Stimulated activated CD8-positive, alpha-beta memory T cell treated with anti-CD3 and anti-CD28 coated beads, Interleukin-15, amount 100 ng/mL, for 1 hour (primary cell): ENCODE measurements at places on chromosomes 4 and X.
A peak's percentile ranks its signal among the peaks of the same experiment; 100 is the strongest.

- DNase-seq: no peak
These were observed 89.5 kb downstream of the HS3ST1 start for GRCh38 chr4:11338956-11339782.

DNA sequence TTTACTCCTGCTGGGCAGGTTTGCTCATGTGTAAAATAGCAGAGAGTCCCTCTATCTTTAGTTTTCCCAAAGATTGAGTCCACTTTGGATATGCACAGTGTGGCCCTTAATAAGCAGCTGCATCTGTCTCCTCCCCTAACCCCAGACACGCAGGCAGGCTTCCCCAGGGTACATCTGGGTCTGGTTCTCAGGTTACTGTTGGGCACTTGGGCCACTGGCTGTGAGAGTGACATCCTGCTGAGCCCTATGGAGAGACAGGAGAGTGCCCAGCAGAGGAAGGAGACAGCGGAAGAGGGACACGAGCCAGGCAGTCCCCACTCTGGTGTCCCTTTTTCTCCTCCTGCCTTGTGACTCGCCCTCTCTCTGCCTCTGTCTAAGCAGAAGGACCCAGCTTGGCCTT lies 16.0 kb downstream of the XK start:
- DNase-seq: no peak

DNA sequence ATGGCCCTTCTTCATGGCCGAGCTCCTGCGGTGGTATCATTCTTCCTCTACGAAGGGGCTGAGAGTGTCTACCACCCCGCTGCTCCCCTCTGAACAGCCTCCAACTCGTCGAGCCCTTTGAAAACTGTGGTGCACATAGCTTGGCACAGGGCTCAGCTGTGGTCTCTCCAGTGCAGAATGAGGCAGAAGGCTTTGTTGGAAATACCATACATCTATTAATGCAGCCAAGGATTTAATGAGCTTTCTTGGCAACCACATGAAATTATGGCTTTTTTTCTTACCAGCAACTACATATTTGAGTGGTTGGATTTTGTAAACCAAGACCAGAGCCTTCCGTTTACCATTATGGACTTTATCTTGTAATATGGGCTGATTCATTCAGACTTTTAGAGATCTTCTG lies 61.7 kb upstream of the CBR4 start:
- DNase-seq: no peak

DNA sequence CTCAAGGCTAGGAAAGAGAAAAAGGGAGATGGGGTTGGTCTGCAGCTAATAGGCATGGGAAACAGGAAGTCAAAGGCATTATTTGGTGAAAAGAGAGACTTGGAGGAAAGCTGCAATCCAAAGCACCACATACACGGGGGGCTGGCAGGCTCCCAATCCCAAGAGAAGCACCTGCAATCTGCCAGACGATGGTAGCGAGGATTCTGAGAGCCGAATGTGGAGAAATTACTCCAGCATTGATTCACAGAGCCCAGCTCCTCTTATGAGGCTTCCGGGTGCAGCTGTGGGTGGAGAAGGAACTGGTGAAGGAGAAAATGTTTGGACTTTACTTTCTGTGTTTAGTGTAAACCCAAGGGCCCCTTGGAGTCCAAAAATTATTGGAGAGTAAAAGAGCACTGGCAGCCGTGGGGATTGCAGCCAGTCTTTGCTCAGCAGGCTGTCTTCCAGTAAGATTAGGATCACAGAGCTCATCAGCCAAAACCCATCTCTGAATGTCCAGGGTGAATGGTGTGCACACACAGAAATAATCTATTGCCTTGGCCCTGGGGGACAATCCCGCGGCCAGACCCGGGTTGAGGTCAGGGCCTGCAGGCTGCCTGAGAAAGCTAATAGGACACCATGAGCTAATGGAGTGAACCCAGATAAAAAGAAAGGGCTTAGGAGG lies 197.6 kb downstream of the KIT start:
- DNase-seq: no peak

- DNase-seq: no peak
These were observed 111.7 kb downstream of the CHRDL1 start for GRCh38 chrX:110683925-110684324.

DNA sequence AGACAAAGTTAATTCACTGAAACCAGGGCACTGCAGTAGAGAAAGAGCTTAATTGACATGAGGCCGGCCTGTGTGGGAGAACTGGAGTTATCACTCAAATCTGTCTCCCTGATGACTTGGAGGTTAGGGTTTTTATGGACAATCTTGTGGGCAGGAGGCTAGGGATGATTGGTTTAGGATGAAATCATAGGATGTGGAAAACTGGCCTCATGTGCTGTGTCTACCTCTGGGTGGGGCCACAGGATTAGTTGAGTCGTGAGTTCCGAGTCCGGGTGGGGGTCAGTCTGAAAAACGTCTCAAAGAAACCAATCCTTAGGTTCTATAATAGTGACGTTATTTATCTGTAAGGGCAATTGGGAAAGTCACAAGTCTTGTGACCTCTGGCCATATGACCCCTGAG lies 68.1 kb downstream of the UCHL1 start:
- no peak for DNase-seq

DNA sequence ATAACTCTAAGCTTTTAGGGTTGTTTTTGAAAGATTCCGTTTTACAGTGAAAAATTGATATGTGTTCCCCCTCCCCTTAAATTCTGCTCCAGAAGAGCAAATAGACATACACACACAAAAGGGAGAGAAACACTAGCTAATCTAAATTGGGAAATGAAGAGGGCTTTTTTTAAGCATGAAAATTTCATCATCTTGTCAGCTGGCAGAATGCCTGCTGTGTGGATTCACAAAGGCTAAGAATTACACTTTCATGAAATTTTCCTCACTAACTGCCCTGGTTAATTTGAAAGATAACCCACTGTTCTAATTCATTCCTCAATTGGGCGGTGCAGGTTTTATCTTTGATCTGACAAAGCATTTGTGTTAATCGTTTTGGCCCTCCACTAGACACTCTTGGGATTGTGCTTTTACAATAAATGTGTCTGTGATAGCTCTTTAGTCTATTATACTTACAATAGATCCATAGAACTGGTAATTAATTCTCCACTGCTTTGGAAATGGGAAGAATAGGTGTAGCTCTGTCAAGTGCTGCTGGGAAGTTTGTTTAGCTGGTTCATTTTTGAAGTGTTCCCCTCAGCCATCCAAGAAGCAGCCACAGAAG lies 152.9 kb downstream of the POLA1 start:
- DNase-seq: no peak

DNA sequence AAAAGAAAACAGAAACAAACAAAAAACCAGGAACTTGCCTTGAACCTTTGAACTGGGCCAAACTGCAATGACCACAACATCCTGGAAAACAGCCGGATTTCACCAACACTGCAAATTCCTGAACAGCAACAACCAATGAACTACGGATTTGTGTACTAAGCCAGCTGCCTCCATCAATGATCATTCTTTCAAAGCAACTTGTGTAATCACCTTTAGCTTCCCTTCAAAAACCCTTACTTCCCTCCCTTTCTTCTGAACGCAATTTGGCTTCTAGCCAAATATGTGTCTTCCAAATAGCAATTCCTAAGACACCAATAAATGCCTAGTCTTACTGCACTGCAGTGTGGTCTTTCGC lies 98.5 kb upstream of the FAM47C start:
- DNase-seq: no peak

DNA sequence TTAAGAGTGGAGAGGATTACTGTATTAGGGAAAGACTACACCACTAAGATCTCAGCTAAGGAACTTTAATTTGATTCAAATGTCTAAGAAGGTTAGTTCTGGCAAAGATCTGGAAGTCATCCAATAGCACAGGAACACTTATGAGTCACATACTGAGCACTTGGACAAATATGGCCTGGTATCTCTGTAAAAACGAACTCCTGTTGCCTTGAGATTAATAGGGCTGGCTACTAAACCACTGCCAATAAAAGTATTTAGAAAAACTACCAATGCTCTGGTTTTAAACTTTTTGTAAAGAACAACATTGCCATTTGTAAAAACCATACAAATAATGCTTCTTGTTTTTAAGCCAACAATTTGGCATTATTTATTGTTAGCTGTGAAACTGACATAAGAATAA lies 70.5 kb downstream of the SEC24D start:
- no peak for DNase-seq

DNA sequence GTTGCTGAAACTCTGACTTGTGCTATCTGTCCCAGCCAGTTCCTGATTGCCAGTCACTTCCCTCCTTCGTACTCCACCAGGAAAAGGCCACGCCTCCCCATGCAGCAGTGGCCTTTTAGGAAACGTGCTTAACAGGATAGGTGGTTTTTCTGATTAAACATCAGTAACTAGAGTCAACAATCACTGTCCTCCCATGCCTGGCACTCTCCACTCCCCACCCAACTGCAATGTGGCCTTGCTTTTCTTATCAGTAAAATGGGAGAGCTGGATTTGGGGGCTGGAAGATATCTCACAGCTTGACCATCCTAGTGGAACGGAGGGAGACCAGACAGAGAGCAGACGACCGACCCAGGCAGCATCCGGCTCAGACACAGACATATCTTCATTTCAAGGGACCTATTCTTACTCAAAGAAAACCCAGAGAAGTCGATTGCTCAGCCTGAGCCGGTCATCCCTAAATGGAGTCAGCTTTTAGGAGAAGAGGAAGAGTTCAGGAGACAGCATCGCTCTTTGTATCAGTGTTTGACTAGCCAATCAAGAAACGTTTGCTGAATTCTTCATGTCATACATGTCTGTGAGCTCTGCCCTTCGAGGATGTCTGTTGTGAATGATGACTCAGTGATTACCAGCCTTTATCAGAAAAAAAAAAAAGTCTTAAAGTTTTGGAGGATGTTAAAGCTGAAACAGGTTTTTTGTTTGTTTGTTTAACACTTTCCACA lies 12.7 kb upstream of the UBA6 start:
- no peak for DNase-seq

DNA sequence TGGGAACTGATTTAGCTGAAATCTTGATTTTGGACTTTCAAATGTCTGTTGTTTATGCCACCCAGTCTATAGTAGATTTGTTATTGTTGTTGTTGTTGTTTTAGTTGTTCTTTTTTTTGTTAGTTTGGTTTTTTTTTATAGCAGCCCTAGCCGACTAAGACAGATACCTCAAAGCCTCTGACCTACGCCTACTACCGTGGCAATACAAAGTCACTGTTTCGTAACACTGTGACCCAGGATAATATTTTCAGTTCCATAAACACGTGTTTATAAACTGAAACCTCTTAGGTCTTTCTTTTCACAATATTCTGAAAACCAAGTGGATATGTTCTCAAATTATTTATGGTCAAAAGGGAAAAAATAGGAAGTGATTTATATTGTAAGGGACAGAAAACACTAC lies 32.8 kb downstream of the VCX2 start:
- DNase-seq: no peak

DNA sequence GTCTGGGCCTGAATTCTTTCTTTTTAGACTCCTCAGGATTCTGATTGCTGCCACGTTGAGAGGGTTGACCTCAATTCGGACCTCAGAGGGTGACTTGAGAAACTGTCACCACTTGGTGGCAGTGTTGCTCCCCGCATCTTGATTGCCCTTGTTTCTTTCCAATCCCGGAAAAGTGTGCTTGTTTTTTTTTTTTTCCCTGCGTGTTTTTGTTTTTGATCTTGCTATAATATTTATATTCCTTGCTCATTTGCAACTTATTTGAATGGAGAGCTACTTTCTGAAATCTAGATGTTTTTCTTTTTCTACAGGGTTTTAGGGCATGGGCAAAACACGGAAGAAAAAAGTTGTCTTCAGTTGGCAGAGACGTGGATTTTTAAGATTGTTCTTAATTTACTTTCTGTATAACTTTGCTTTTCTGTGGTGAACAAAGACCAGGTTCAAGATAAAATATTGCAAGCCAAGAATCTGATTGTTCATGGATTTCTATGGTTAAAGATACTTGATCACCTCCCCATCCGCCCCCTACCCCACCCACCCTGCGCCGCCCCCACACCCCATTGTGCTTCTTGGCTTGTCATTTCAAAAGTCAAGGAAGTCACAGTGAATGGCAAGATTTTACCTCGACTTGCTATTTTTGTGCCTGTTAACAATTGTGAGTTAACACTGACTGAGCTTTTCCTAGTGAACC lies 102.0 kb downstream of the PTTG2 start:
- peak; percentile 34 for DNase-seq
